ENCODE measurements at places on chromosomes 12 and 14. TPM values are rescaled to one million over a fixed set of nuclear protein-coding genes. Genes with fewer than 3 reads are reported as not detected.

The ACOT2 gene
- 27.3 TPM for polyA plus RNA-seq

The ADAM21 gene
- 0.40 TPM for polyA plus RNA-seq

The ZDHHC22 gene
- polyA plus RNA-seq: 0.30 TPM

The JPH4 gene
- 0.49 TPM for polyA plus RNA-seq

The CCDC184 gene
- polyA plus RNA-seq: 1.7 TPM

The SERPINA1 gene
- 0.61 TPM for polyA plus RNA-seq

The FAM186B gene
- 2.7 TPM for polyA plus RNA-seq

The RAB15 gene
- polyA plus RNA-seq: 35.3 TPM

The CALCOCO1 gene
- polyA plus RNA-seq: 97.2 TPM

The FRMD6 gene
- polyA plus RNA-seq: 25.7 TPM

The DCN gene
- 1,243 TPM for polyA plus RNA-seq

The SLC25A47 gene
- not detected for polyA plus RNA-seq

The TUBA1C gene
- polyA plus RNA-seq: 53.7 TPM

The MGST1 gene
- 14.7 TPM for polyA plus RNA-seq

The KCNH3 gene
- 2.0 TPM for polyA plus RNA-seq

The SDS gene
- polyA plus RNA-seq: 0.75 TPM

The TMEM132D gene
- polyA plus RNA-seq: 1.2 TPM

The R3HDM2 gene
- polyA plus RNA-seq: 49.4 TPM
